ENCODE measurements at places on chromosomes 11 and 22.

DNA sequence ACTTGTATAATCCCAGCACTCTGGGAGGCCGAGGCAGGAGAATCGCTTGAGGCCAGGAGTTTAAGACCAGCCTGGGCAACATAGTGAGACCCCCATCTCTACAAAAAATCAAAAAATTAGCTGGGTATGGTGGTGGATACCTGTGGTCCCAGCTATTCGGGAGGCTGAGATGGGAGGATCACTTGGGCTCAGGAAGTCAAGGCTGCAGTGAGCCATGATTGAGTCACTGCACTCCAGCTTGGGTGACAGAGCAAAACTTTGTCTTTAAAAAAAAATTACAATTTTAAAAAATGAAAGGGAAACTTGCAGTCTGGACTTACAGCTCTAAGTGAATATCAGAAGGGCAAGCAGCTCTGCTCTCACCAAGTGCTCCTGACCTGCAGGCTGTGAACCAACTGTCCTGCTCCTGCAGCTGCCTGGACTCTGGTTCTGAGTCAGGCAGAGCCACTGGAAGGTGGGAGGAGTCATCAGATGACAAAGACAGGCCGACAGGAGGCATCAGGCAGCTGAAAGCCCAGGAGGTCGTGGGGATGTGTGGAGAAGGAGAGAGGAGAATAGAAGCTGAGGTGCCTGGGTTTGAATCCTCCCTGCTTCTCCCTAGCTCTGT lies 9.6 kb downstream of the SMTNL1 start:
- no peak for DNase-seq

- no peak for DNase-seq
Measured at GRCh38 chr11:11552529-11553087, 69.2 kb downstream of the GALNT18 start.

DNA sequence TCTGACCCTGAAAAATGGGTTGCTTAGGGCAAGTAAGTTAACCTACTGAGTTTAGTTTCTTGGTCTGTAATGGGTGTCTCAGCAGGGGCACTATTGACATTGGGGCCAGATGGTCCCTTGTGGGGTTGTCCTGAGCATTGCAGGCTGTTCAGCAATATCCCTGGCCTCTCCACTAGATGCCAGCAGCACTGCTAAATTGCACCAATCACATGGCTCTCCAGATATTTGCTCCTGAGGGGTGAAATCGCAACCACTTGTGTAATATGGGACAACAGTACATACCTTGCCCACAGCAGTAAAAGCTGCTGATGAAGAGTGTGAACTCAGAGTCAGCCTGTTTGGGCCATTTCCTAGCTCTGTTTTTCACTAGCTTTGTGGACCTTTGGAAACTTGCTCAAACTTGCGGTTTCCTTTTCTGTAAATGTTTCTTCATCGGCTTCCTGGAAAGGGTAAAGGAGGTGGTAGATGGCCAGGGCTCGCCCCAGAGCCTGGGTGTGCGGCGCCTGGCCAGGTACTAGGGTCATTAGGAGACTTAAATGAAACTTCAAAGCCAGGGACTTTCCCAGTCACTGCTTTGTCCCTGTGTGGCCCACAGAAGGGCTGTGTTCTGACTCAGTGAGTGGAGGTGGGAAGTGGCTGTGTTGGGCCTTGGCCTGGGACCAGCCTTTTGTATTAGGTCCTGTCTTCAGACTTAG lies 13.0 kb downstream of the NCF4 start:
- DNase-seq, result peak; percentile 55

GRCh38 chr11:34977089-34977912 lies 60.9 kb downstream of the PDHX start:
- DNase-seq, result no peak

- no peak for DNase-seq
Measured at GRCh38 chr11:44825058-44825785, 98.5 kb downstream of the TSPAN18 start.

Measured in stimulated activated CD4-positive, alpha-beta T cell treated with anti-CD3 and anti-CD28 coated beads, Interleukin-15, amount 100 ng/mL, for 24 hours (primary cell).